Nephron progenitor cell (in vitro differentiated cells): ENCODE measurements at places on chromosomes 11 and 22.
A peak's percentile ranks its signal among the peaks of the same experiment; 100 is the strongest.

- no peak overlapping the region for H3K27ac ChIP-seq
- peak; percentile 42 for DNase-seq
- H3K4me1 ChIP-seq = peaks cover 8% of the 10 kb centered on the region
- no peaks in the 10 kb centered on the region for H3K27me3 ChIP-seq
These were observed 33.1 kb downstream of the DDX10 start for GRCh38 chr11:108697872-108698473.

DNA sequence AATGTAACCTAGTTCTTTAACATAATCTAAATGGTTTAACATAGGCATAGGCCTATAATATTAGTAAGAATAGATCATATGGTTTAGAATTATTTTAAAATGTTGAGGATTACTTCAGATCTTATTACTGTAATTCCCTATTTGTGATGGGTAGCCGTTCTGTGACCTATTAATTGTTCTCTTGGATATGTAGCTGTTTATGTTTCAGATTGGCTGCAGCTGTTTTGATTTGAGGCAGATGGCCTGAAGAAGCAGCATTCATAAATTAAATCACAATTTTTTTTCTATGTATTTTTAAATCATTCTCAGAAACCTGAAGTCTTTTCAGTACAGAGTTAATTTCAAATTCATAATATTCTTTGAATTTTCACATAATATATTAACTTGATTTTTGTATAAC, 104.5 kb downstream of the PDE3B start:
- H3K4me1 ChIP-seq = peaks cover 8% of the 10 kb centered on the region
- H3K4me3 ChIP-seq = no peak overlapping the region
- no peak for DNase-seq
- H3K27me3 ChIP-seq = no peaks in the 10 kb centered on the region

GRCh38 chr11:12448131-12448939, 71.0 kb downstream of the PARVA start:
- no peak overlapping the region for H3K4me3 ChIP-seq
- H3K36me3 ChIP-seq = no peaks in the 10 kb centered on the region
- H3K4me1 ChIP-seq = peaks cover 10% of the 10 kb centered on the region
- H3K27me3 ChIP-seq = no peaks in the 10 kb centered on the region
- no peak for DNase-seq

DNA sequence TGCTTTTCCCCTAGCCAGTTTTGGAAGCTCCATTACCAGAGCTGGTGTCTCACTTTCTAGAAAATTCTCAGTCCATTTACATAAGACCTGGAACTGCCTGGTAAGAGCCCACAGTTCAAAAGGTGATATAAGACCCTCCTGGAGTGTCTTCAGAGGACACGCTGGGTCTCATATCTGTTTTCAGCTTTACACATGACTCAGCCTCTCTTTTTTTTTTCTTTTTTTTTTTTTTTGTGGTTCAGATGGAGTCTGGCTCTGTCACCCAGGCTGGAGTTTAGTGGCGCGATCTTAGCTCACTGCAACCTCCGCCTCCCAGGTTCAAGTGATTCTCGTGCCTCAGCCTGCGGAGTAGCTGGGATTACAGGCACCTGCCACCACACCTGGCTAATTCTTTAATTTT, 30.7 kb downstream of the WEE1 start:
- H3K4me3 ChIP-seq = no peak overlapping the region
- no peak overlapping the region for H3K27ac ChIP-seq
- H3K27me3 ChIP-seq = peaks cover 3% of the 10 kb centered on the region
- DNase-seq = no peak
- no peaks in the 10 kb centered on the region for H3K36me3 ChIP-seq

DNA sequence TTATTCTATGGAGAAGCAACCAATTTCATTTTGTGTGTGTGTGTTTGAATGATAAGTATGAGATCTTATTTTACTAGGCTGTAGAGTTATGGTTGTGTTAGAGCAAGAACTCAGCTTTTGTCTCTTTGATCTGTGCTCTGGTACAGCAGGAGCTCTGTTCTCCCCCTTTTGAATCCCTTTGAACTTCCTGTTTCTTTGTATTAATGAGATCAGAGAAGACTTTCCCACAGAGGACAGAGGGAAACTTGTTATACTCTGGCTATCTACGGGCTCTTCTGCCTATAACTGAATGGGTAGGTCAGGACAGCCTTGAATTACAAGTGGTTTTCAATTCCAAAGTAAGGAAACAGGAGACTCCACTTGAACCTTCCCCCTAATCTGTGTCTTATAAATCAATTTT, 1015.0 kb upstream of the RAG2 start:
- no peaks in the 10 kb centered on the region for H3K36me3 ChIP-seq
- H3K27me3 ChIP-seq = no peaks in the 10 kb centered on the region
- no peak overlapping the region for H3K4me3 ChIP-seq
- H3K4me1 ChIP-seq = peaks cover 10% of the 10 kb centered on the region
- DNase-seq = no peak

GRCh38 chr22:47172771-47173534, 410.5 kb downstream of the TBC1D22A start:
- no peak for DNase-seq
- no peak overlapping the region for H3K4me3 ChIP-seq
- peaks cover 7% of the 10 kb centered on the region for H3K27me3 ChIP-seq
- H3K36me3 ChIP-seq = peaks cover 25% of the 10 kb centered on the region

DNA sequence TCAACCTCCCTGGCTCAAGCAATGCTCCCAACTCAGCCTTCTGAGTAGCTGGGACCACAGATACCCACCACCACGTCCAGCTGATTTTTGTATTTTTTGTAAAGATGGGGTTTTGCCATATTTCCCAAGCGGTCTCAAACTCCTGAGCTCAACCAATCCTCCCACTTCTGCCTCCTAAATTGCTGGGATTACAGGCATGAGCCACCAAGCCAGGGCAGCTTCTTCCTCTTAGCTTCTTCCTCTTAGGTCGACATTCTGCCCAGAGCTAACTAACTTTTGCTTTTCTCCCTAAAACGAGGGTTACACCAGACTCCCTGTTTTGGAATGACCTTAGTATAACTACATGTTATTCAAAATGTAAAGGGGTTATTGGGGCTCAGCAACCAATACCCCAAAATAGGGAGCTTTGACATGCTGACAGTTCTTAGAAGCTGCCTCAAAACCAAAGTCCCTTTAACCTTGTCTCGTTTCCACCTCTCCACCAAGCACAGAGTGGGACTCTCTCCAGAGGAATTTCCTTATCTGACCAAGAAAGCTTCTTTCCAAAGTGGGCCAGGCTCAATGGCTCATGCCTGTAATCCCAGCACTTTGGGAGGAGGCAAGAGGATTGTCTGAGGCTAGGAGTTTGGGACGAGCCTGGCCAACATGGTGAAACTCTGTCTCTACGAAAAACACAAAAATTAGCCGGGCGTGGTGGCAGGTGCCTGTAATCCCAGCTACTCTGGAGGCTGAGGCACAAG, 7.0 kb downstream of the HPS5 start:
- H3K27ac ChIP-seq = peak overlapping the region; percentile 54
- no peak overlapping the region for H3K4me3 ChIP-seq
- H3K4me1 ChIP-seq = peaks cover 11% of the 10 kb centered on the region

DNA sequence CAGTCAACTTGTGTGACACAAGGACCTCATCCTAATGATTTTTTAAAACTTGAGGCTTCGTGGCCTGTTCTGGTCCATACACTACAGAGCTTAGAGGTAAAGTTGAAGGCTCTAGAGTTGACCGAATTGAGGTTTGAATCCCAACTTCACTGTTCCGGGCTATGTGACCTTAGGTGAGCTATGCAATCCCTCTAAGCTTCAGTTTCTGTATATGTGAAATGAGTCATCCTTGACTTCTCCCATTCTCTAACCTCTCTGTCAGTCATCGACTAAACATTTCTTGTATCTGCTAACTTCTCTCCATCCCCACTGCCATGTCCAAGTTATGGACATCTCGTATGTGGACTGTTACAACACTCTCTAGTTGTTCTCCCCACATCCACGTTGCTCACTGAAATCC, 178.2 kb upstream of the TMEM45B start:
- no peak for DNase-seq
- H3K4me1 ChIP-seq = peaks cover 5% of the 10 kb centered on the region
- no peaks in the 10 kb centered on the region for H3K36me3 ChIP-seq
- no peaks in the 10 kb centered on the region for H3K27me3 ChIP-seq
- no peak overlapping the region for H3K27ac ChIP-seq

- H3K27me3 ChIP-seq = peaks cover 42% of the 10 kb centered on the region
- no peak for DNase-seq
- no peak overlapping the region for H3K4me3 ChIP-seq
- peaks cover 31% of the 10 kb centered on the region for H3K4me1 ChIP-seq
These were observed 170.8 kb downstream of the MN1 start for GRCh38 chr22:27630754-27631153.

- peaks cover 4% of the 10 kb centered on the region for H3K27me3 ChIP-seq
- no peak overlapping the region for H3K4me3 ChIP-seq
- H3K36me3 ChIP-seq = no peaks in the 10 kb centered on the region
These were observed 239.7 kb downstream of the CTTN start for GRCh38 chr11:70637949-70638583.

DNA sequence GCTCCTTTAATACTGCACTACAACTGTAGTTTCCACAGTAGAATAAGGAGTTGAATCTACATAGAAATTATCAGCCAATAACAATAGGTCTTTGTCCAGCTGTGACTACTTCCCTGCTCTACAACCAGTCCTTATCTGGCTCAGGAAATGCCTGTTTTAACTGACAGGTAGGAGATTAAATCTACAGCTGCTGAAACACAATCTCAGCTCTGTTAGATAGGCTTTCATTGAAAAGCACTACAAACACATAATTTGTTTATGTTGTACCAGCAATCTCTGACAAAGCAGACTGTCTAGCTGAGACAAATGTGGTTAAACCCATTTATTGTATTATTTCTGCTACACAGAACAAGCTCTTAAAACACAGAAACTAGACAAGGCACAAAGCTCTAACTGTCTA, 230.0 kb downstream of the SOX6 start:
- peaks cover 6% of the 10 kb centered on the region for H3K36me3 ChIP-seq
- H3K4me1 ChIP-seq = peaks cover 22% of the 10 kb centered on the region
- no peaks in the 10 kb centered on the region for H3K27me3 ChIP-seq
- no peak for DNase-seq
- no peak overlapping the region for H3K27ac ChIP-seq

DNA sequence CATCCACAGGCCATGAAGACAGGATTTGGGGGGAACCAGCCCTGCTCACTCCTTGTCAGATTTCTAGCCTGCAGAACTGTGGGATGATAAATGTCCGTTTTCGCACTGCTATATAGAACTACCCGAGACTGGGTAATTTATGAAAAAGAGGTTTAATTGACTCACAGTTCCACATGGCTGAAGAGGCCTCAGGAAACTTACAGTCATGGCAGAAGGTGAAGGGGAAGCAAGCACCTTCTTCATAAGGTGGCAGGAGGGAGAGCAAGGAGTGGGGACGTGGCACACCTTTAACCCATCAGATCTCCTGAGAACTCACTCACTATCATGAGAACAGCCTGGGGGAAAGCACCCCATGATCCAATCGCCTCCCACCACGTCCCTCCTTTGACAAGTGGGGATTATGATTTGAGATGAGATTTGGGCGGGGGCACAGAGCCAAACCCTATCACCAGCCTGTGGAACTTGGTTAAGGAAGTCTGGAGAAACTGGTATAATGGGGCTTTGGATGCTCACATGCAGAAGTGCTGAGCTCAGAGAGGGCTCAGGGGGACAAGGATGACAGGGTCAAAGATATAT, 50.7 kb downstream of the MYEOV start:
- H3K27me3 ChIP-seq = peaks cover 13% of the 10 kb centered on the region
- peaks cover 4% of the 10 kb centered on the region for H3K4me1 ChIP-seq
- DNase-seq = no peak
- H3K27ac ChIP-seq = no peak overlapping the region
- H3K36me3 ChIP-seq = no peaks in the 10 kb centered on the region

DNA sequence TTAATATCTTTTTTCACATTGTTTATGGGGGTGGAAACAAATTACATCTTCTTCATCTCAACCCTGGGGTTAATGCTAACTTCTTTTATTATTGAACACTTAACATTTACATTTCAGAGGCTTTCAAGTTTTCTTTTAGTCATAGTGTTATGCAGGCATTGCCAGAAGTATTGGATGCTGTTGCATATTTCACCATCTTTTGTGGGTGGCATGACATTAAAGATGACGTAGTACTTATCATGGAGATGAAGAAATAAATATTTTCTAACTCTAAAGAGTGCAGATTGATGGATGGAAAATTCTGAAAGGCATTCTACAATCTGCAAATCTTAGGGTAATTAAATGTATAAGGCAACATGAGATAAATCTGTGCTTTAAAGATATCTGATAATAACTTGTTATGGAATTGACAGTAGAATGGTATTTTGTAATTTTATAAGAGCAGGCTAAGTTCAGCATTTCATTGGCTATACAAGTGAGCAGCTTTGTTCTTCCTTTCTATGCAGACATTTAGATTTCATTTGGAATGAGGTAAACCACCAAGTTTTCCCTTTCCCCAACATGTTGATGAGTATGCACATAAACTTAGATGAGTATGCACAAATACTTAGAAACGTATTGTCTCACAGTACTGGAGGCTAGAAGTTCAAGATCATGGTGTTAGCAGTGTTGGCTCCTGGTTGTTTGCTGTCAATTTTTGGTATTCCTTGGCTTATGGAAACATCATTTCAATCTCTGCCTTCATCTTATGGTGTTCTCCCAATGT, 924.4 kb downstream of the METTL15 start:
- DNase-seq = no peak
- peaks cover 4% of the 10 kb centered on the region for H3K27me3 ChIP-seq
- H3K4me3 ChIP-seq = no peak overlapping the region
- no peak overlapping the region for H3K27ac ChIP-seq

DNA sequence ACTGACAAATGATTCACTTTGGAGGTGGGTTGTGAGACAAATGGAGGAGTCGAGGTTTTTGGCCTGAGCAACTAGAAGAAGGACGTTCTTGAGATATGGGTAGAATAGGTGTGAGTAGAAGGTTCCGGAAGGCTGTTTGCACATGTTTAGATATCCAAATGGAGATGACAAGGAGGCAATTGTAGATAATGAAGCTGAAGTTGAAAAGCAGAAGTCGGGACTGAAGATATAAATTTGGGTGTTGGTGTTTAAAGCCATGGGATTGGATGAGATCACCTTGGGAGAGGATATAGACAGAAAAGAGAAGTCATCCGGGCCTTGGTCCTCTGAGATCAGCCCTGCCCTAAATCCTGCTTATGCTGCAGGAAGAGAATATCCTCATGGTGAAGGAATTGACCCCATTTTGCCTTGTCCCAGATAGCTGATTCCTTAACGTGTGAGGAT, 75.5 kb upstream of the CD44 start:
- no peak overlapping the region for H3K4me3 ChIP-seq
- H3K36me3 ChIP-seq = no peaks in the 10 kb centered on the region
- peaks cover 3% of the 10 kb centered on the region for H3K27me3 ChIP-seq
- H3K4me1 ChIP-seq = no peaks in the 10 kb centered on the region

- no peak overlapping the region for H3K27ac ChIP-seq
- H3K4me3 ChIP-seq = no peak overlapping the region
- no peaks in the 10 kb centered on the region for H3K36me3 ChIP-seq
- H3K27me3 ChIP-seq = peaks cover 12% of the 10 kb centered on the region
These were observed 11.2 kb downstream of the MRGPRX2 start for GRCh38 chr11:19049351-19049750.

DNA sequence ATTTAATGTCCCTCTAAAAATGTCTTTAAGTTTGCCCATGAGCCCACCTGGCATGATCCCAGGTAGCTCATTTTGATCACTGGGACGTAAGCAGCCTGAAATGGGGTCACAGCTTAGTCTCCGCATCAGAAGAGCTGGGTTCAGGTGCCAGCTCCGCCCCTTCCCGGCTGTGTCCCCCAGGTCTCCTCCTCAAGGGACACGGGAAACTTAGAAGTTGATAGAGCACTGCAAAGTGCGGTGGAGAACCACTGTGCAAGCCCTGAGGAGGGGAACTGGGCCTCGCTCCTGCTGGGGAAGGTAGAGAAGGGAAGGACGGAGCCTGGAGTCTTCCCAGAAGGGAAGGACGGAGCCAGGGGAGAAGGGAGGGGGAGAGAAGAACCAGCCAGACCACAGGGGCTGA, 7.7 kb downstream of the TOM1 start:
- DNase-seq = no peak
- peaks cover 85% of the 10 kb centered on the region for H3K4me1 ChIP-seq
- H3K4me3 ChIP-seq = peak overlapping the region; percentile 52
- H3K36me3 ChIP-seq = peaks cover 11% of the 10 kb centered on the region
- H3K27me3 ChIP-seq = peaks cover 2% of the 10 kb centered on the region
- peak overlapping the region; percentile 82 for H3K27ac ChIP-seq
